ENCODE measurements at places on chromosomes 12 and 14.

DNA sequence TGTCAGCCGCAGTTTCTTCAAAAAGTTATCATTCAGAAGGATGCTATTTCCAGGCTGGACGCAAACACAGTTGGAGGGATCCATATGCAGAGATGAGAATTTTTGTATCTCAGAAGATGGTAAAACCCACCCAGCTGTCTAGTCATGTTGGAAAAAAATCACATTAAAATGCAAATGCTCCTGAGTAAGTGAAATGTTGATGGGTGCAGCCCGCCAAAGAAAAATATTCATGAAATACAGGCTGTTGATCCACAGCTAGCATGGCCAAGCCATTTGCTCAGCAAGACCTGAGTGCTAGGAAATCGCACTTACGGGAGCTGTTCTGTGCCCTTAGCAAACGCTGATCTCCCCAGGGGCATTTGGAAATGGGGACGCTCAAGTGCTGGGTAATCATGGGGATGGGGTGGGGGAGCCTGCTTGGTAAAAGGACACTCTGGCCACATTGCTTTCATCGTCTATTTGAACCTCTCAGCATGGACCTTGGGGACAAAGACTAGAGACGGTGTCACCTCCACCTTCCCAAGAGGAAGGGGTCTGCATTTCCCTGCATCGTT, 25.7 kb downstream of the TUNAR start:
- no peak for DNase-seq

- DNase-seq, result no peak
These were observed 23.4 kb downstream of the LDHB start for GRCh38 chr12:21634245-21634644.

DNA sequence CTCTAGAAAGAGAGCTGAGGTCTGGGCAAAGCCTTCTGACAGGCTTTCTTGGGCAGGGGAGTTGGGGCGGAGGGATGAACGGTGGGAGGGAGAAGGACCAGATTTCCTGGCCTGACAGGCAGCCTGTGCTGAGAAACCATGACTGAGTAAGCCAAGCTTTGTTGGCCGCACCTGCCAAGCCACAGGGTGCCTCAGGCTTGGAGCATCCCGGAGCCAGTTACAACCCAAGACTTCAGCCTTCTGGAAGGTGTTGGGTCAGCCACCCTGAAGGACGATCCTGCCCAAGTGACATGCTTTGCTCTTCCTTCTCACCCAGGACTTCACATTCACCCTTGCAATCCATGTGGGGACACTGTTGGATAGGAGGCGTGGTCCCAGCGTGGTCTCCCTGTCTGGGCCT, 21.0 kb upstream of the AQP2 start:
- DNase-seq, result no peak

GRCh38 chr14:68978172-68978911, 760 bp downstream of the ACTN1 start:
- no peak for DNase-seq

- peak; percentile 48 for DNase-seq
These were observed 148.8 kb upstream of the ATF7IP start for GRCh38 chr12:14216405-14217294.

- DNase-seq, result peak; percentile 37
These were observed 8.6 kb downstream of the SPTLC2 start for GRCh38 chr14:77607741-77608302.

GRCh38 chr12:89985935-89986334, 277.3 kb upstream of the ATP2B1 start:
- no peak for DNase-seq

DNA sequence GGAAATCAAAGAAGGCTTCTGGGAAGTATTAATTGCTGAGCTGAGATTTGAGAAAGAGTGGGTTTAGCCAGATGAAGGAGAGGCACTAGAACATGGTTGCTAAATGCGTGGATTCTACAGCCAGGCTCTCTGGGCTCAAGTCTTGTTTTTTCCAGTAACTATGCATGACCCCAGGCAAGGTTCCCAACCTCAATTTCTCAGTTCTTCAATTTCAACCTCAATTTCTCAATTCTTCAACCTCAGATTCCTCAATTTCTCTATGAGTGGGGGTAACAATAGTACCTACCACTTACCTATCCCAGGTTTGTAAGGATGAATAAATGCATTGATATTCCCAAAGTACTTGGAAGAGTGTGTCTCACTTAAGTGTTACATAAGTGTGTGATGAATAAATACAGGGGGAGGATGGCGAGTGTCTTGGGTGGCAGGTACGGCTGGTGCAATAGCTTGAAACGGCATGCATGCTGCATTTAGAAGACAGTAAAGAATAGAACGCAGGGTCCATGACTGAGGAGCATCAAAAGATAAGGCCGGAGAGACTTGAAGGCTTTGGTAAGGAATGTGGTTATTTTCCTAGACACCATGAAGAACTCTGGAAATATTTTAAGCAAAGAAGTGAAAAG, 149.1 kb upstream of the ATP2B1 start:
- DNase-seq, result no peak

- DNase-seq, result no peak
These were observed 109.4 kb upstream of the SSTR1 start for GRCh38 chr14:38098074-38098836.

GRCh38 chr14:30445852-30446251, 113.1 kb upstream of the G2E3 start:
- DNase-seq, result no peak

DNA sequence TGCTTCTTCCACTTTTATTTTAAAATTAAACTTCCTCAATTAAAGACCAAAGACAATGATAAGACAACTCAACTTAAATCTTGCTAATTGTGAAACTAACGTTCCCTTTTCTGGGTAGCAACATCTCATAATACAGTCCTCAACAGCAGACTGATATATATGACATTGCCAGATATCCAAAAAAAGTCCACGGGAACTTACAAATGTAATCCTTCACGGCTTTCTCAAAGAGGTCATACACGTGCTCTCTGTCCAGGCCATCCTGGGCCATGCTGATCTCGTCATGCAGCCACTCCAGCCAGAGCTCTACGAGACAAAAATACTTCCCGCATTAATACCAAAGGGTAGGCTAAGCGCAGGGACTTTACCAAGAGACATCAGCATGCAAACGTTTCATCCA, 13.3 kb downstream of the SART3 start:
- DNase-seq, result no peak
